Gastrocnemius medialis (tissue), 4 donors: ENCODE measurements at places on chromosomes 12 and 14. TPM values are rescaled to one million over a fixed set of nuclear protein-coding genes. Genes with fewer than 3 reads are reported as not detected.

PIK3C2G gene
- 0.40 TPM for total RNA-seq

GRCh38 chr12:69331519-69331908 lies 16.7 kb upstream of the LYZ start:
- DNase-seq: no peak

DNA sequence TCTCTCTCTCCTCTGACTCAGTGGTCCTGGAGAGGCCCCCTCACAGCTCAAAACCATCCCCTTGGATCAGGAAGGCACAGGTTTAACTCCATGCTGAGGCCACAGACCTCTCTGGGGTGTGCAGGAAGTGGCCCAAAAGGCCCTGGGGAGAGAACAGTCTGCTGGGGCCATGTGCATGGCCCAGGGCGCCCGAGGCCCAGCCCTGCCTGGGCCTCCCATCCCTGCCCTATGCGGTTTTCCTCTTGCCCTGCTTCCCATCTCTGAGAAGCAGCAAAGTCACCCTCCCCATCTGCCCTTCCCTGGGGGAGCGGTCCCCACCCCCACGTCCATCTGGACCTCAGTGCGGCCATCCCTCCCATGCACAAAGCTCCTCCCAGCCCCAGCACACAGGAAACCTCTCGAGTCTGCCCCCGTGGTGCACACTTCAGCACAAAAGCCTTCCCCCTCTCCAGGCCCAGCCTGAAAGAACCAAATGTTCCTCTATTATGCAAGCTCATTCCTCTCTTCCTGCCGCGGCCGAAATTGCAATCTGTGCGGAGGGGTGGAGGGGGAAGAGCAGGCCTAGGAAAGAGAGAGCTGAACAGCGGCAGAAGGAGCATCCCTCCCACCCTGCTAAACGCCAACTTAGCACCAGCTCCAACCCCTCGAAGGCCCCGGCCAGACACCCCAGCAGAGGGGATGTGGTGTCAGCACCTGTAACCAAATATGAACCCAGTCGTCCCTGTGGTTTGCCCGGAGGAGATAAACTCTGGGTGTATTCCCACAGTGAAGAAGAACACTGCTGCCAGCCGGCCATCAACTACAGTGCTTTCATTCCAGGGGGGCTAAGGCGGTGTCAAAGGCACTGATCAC lies 108.5 kb downstream of the SCARB1 start:
- DNase-seq: peak; percentile 91

- no peak for DNase-seq
Measured at GRCh38 chr14:72452774-72453173, 441.1 kb downstream of the DPF3 start.

- DNase-seq: no peak
Measured at GRCh38 chr12:77893918-77894317, 63.2 kb downstream of the NAV3 start.

KRT74 gene
- total RNA-seq: not detected

GRCh38 chr12:69388371-69388770 lies 28.8 kb downstream of the YEATS4 start:
- no peak for DNase-seq

ADIPOR2 gene
- total RNA-seq: 25.1 TPM

- no peak for DNase-seq
Measured at GRCh38 chr12:116130431-116130830, 147.1 kb downstream of the MED13L start.
